ENCODE measurements at places on chromosomes 5 and 9.

- DNase-seq, result no peak
Observed at GRCh38 chr5:111572561-111572960, 60.2 kb upstream of the STARD4 start.

DNA sequence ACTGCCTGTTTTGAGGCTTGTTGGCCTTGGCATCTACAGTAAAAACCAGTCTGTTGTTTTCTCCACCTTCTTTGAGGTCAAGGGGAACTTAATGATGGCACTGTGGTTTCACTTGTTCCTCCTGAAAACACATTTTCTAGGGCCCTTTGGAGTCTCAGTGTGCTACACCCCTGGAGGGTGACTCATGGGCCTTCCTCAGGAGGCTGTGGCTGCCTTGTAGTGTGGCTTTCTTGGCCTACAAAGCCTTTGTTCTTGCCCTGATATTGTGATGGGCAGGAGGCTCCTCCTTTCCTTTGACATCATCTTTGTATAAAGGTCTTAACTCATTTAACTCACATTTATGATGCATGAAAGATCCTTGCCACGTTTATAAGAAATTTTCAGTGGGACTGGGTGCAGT lies 56.3 kb upstream of the GPBP1 start:
- peak; percentile 9 for DNase-seq

GRCh38 chr9:83971485-83971884 lies 8.5 kb downstream of the HNRNPK start:
- no peak for DNase-seq

DNA sequence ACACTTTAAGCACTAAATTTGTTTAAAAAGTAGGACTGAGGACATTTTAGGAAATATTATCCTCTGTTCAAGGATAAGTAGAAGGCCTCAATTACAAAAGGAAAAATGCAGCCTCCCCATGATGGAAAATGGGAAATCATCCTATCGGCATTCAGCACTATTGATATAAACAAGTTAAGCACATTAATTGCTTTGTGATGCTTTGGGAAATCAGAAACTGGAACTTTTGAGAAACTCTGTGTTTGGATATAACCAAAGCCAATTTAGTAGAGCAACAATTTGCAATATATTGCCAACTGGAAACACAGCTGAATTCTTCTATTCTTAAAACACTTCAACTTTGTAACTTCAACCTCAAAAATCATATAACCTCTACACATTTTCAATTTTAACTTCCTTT lies 65.2 kb upstream of the PTGER4 start:
- DNase-seq, result no peak

- no peak for DNase-seq
Observed at GRCh38 chr9:21833090-21833801, 30.8 kb downstream of the MTAP start.

GRCh38 chr5:91514400-91514799 lies 131.3 kb upstream of the ARRDC3 start:
- DNase-seq, result no peak

GRCh38 chr5:95773335-95774059 lies 42.4 kb downstream of the RHOBTB3 start:
- DNase-seq, result no peak

DNA sequence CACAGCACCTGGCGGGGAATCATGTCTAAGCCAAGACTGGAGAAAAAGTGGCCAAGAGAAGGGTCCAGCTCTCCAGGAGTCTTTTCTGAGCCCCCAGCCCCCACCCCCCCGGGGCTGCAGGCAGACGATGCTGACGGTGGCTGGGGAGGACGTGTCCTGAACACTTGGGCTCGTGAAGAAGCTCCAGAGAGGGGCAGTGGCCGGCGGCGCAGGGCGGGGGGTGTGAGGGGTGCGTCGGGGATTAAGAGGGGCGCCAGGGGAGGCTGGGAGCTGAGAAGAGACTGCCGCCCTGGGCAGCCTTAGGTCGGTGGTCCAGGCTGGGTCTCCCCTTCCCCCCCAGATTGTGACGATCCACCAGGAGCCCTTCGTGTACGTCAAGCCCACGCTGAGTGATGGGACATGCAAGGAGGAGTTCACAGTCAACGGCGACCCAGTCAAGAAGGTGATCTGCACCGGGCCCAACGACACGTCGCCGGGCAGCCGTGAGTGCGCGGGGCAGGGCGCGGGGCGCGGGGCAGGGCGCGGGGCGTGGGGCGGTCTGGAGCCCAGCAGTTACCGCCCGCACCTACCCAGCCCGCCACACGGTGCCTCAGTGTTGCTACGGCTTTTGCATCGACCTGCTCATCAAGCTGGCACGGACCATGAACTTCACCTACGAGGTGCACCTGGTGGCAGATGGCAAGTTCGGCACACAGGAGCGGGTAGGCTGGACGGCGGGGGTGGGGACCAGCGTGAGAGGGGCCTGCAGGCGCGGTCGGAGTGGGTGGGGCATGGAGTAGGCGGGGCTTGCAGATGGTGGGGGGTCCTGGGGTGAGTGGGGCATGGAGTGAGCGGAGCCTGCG lies 8.9 kb downstream of the LRRC26 start:
- DNase-seq, result no peak

DNA sequence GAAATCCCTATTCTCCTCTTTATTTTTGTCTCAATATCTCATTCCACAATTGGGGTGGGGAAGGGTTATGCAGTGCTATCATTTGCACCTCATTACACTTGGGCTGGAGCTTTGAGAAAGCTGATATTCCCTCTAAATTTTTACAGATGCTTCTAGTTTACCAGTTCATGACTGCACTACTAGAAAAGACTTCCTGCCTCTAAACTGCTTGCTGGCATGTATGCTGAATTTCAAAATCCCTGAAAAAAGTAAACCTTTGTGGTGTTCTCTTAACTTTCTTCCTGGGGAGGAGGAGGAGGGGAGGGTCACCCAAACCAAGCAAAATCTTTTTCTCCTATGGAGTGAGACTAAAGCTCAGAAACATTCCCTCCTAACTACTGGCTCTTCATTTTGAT lies 45.1 kb downstream of the BNC2 start:
- DNase-seq, result no peak

DNA sequence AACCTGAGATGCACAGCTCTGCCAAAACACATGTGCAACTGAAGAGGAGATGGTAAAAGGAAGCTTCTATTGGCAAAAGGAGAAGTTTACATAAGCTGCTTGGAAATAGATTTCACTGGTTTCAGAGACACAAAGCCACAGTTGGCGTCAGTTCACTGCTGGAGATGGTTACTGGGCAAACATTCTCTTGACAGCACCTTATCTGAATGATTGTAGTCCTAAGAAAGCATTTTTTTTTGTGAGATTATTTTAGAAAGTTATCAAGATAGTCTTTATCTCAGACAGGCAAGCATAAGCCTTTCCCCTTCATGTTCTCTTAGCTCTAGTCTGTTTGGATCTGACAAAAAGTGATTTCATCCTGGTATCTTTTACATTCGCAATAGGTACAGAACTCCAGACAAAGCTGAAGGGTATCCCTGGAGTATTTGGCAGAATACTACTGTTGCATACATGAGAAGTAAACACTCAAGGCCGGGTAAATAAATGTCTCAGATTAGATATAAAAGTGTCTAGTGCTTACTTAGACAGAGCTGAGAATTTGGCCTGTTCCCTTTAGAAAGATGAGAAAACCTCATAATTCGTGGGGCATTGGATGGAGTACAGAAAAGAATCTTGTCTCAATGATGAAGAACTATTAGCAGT lies 1668.0 kb upstream of the NUDT12 start:
- no peak for DNase-seq

DNA sequence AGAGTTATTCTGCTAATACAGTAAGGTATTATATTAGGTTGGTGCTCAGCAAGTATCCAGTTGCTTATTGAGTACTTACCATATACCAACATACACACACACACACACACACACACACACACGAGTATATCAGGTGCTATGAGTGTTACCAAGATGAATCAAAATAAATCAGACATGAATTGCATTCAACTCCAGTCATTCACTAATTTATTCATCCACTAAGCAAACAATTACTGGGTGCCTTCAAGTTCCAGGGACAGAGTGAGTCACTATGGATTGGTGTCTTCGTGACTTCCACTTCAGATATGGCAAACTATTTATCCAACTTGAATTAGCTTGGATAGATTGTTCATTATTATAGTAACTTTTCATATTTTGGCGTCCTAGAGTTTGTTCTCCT lies 140.7 kb upstream of the SLC44A1 start:
- DNase-seq, result no peak

- no peak for DNase-seq
Observed at GRCh38 chr9:33952066-33952465, 96.6 kb downstream of the UBAP2 start.

DNA sequence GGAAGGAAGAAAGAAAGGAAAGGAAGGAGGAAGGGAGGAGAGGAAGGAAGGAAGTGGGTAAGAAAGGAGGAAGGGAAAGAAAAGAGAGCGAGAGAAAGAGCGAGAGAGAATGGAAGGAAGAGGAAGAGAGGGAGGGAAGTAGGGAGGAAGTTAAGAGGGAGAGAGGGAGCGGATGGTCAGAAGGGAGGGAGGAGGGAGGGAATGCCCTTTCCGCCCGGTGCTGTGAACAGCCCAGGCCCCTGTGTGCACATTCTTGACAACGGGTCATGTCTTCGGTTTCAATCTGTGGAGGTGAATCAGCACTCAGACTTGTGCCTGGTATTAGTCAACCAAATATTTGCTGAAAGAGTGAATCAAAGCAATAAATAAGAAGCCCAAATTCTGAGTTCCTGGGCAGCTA lies 39.2 kb downstream of the PRUNE2 start:
- DNase-seq, result no peak

DNA sequence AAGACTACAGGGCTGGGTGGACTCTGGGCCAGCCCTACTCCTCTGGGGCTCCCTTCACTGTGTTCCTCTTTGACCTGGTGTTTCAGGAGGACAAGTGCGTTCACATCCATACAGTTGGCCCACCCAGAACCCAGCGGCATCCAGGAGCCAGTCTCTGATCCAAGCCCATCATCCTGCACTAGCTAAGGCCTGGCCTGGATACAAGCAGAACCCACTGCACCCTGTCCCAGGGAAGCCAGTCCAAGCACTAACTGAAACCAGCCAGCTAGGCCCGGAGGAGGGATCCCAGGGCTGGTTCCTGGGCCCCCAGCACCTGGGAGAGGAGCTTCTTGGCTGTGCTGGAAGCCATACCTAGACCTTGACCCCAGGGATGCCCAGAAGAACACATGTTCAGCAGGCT lies 4.1 kb upstream of the GBGT1 start:
- no peak for DNase-seq

GRCh38 chr5:9589049-9589835 lies 40.9 kb downstream of the TAS2R1 start:
- DNase-seq, result no peak

DNA sequence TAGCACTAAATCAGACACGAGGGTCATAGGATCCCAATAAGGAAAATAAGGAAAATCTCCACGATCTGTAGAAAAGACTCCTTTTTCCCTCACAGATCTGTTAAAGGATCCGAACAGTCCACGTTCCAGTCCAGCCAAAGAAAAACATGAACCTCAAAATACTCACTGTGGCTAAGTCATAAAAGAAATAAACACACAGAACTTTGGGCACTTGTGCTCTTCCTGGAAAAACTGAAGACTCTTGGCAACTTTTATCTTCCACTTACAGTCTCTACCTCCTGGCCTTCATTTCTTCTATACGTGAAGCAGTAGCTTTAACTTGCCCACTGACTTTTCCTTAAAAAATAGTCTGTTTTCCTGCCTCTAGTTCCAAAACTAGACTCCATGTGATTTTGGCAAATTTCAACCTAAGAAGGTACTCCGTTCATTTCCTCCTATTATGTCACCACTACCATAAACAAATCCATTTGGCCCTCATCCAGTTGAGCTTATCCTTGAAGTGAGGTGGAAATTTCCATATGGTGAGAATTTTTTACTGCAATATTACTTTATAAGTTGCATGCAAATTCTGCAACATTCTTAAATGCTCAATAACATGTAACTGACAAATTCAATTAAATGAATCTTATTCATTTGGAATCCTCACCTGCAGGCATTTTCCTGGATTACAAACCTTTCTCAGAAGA lies 5.3 kb upstream of the LHFPL2 start:
- DNase-seq, result no peak

GRCh38 chr9:2838371-2839000 lies 5.4 kb downstream of the PUM3 start:
- DNase-seq, result no peak

GRCh38 chr5:91228188-91228587 lies 154.9 kb downstream of the ARRDC3 start:
- DNase-seq, result no peak

DNA sequence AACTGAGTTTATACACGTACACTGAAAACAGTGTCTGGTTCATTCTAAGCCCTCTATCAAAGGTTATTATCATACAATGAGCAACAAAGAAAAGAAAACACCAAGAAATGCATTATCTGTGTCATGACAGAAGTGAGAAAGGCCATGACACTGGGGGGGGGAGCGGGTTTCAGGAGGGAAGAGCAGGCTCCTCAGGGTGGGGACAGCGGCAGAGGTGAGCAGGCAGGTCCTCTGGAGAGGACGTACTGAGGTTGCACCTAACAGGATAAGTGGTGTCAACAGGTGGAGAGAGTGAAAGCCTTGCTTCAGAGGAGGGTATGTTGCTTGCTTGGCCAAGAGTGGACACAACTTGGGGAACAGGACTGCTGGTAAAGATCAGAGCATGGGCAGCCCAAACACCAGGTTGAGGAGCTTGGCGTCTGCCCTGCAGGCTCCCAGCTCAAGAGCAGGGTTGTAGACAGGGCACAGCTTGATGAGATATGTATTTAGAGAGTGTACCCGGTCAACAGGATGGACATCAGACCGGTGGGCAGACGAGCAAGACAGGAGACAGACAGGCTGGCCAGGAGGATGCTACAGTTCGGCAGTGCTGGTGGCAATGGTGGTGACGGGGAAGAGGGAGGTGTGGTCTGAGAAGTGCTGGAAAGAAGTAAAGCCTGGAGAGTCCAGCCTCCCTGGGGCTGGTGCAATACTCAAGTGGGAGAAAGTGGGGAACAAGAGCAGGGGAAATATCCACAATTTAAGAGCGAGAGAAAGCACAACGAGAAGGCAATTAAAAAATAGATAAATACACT lies 10.3 kb downstream of the WHRN start:
- no peak for DNase-seq

DNA sequence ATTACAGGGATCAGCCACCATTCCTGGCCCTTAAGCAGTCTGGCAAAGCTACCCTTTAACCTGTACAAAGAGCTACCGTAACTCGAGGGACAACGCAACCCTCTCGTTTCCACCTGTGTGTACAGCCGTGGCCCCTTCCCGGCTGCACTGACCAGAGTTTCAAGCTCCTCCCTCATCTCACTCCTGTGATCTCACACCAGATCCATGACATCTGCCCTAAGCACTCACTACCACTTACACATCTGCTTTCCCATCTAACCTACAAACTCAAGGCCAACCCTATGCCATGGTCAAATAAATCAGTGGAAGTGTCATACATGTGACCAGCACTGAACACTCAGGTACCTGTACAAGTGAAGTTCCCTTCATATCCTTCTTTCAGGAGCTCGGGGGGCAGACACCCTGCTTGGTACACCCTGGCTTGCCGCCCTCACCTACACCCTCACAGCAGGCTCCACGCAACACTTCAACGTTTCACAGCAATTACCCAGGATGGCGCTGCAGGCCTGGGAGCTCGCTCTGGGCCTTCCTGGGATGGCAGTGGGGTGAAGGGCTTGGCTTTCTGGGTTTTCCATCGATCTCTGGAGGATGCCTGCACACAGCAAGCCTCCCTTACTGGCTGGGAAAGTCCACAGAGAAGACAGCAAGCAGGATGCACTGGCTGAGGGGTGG lies 61.7 kb downstream of the PRRT1B start:
- no peak for DNase-seq

- no peak for DNase-seq
Observed at GRCh38 chr9:6538666-6539071, 106.9 kb downstream of the GLDC start.

GRCh38 chr5:78533356-78533755 lies 115.2 kb downstream of the LHFPL2 start:
- no peak for DNase-seq

GRCh38 chr9:125024917-125025316 lies 84.0 kb upstream of the GOLGA1 start:
- DNase-seq, result no peak

All from stimulated activated CD4-positive, alpha-beta T cell treated with anti-CD3 and anti-CD28 coated beads, Interleukin-4, amount 100 ng/mL, for 48 hours (primary cell).